ENCODE measurements at places on chromosomes 4 and X.

DNA sequence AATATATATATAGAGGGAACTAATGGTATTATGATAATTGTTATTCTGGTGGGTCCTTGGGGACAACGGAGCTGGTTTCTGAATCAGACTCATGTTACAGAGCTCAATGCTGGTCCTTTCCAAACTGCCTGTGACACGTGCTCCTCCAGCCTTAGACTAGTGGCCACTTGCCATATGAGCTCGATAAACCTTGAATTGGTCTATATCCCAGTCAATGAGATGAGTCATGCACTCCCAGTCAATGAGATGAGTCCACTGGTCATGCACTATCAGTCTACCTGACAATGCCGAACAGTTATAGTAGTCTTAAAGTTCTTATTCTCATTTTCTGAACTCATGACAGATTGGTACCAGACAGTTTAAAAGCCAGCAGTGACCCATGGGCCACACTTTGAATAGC is 325.2 kb downstream of the LDB2 start:
- DNase-seq = no peak

DNA sequence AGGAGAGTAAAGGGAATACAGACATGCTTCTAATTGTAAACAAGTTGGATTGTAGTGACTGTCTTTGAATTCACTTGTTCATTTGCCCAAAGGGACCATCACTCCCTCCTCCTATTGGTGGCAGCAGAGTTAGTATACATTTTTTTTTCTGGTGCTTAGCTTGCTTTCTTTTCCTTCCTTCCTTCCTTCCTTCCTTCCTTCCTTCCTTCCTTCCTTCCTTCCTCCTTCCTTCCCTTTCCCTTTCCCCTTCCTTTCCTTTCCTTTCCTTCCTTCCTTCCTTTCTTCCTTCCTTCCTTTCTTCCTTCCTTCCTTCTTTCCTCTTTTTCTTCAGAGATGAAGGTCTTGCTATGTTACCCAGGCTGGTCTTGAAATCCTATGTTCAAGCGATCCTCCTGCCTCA is 94.8 kb upstream of the ATP6AP2 start:
- DNase-seq = no peak

DNA sequence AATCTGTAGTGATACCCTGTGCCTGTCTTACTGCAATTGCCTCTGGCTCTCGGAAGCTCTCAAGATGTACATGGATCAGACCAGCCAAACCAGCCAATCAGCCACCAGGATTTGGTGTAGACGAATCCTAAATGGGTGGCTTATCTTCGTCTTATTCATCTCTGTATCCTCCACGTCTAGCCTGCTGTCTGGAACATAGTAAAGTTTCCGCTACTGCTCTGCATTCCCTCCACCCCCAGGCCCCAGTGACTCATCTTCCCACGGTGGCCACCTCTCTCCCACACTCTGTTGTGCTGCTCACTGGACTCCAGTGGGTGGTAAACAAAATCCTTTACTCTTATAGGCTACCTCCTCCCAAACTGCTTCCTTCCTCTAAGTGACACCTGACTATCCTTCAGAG is 37.8 kb downstream of the SEPTIN6 start:
- DNase-seq = no peak

GRCh38 chrX:2645563-2645962 is 45.5 kb upstream of the CD99 start:
- no peak for DNase-seq

DNA sequence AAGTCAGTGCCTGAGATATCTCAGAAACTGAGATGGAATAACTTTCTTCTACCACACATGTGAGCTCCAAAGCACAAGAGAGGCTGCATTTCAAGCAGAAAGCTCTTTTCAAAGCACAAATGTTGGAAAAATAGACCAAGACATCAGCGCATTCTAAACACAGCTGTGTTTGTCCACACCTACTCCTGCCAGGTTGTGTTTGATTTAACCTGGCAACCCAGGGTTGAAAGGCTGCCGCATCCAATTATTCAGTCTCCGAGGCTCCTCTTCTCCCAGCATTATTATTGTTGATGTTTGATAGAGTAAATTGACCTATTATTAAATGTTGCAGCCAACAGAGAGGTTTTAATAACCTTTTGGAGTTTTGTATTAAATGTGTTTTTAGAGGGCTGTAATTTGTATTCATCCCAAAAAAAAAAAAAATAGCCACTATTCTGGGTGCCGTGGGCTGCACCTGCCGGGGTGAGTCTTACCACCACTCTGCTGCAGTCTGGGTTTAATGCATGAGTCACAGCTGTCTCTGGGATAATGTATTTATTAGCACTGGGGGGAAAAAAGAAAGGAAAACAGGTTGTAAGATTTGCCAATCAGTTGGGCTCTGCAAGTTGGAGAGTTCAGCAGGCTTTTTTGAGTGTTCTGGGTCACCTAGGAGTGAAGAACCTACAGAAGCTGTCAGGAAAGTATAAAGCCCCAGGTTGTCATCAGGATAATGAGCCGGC is 105.2 kb upstream of the NOCT start:
- no peak for DNase-seq

DNA sequence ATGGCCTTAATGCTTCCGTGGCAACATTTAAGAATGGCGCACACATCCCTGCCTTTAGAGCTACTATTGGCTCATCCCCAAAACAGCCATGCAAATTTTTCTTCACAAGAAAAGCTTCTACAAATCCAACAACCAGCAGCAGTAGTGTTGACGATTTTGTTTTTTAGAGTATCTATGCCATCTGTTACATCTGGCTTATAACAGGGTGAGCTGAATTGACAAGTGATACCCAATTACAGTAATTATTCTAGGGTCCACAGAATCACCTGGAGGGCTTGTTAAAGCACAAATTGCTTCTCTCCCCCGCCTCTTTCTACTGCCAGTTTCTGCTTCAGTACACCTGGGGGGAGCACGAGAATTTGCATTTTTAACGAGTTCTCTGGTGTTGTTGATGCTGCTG is 34.1 kb downstream of the DCHS2 start:
- DNase-seq = no peak

DNA sequence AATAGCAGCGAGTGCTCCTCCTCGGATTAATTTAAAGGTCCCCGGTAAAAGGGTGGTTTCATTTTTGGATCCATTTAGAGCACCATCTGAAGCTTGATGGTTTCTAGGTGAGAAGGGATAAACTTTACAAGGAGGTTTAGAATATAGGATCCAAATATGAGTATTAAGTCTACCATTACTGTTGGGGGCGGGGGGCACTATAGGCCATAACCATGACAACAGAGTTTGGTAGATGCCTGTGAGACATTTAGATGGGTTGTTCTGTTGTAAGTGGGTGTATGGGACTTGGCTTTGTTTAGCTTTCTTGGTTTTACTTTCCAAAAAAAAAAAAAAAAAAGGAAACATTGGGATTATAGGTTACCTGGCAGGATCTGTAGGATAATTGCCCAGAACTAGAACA is 92.7 kb downstream of the TENT5D start:
- no peak for DNase-seq

DNA sequence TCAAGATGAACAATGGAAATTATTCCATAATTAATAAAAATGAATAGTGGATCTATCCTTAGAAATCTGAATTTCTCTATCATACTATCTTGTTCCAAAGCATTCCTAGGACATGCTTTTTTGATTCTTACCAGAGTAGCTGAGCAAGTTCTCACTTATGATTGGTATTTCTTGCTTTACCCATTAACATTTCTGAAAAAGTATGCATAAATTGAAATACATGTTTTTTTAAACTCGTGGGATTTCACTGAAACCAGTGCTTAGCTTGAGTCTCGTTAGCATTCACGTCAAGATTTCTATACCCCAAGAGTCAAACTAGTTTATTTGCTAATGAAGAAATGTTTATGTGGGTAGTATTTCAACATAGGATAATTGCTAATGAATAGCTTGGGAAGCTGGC is 89.0 kb downstream of the ELOVL6 start:
- DNase-seq = no peak

- DNase-seq = no peak
Observed at GRCh38 chr4:13483136-13483767, 888 bp downstream of the RAB28 start.

DNA sequence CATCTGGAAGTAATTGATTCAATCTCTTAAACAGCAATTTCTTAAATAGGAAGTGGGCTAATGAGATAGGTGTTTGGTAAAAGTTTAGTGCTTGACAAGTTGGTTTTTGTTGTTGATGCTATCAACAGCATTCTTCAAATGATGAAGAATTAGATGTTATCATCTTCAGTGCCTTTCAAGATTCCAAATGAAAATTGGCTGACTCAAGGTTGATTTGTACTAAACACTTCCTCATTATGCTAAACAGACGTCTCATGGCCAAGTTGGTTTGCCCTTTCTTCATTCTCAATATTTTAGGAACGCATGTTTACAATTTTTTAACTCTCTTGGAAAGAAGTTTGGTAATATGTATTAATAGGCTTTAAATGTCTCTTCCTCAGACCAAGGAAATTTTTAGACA is 86.0 kb downstream of the MID1IP1 start:
- DNase-seq = no peak

- no peak for DNase-seq
Observed at GRCh38 chr4:36310793-36311192, 29.4 kb downstream of the DTHD1 start.

GRCh38 chr4:143335979-143336780 is 496 bp upstream of the GAB1 start:
- no peak for DNase-seq

GRCh38 chrX:45758738-45759397 is 558.2 kb upstream of the DIPK2B start:
- peak; percentile 21 for DNase-seq

GRCh38 chr4:164357957-164358356 is 396.0 kb upstream of the SMIM31 start:
- no peak for DNase-seq

DNA sequence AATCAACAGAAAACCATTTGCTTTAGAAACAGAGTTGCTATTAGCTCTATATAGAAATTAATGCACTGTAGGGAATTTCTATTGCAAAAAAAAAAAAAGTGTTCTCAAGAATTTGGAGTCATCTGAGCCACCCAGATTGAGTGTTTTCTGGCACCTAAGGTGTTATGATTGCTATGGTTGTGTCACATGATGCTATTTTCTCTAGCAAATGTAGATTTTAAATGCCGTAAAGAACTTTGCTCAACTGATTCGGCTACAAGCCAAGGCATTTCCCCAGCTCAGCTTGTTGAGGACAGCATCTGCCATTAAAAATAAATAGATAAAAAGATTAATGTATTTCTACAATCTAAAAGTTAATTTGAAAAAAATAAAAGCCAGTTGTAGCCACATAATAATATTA is 712.8 kb downstream of the FAT4 start:
- DNase-seq = no peak

GRCh38 chr4:16967722-16968121 is 69.3 kb upstream of the LDB2 start:
- no peak for DNase-seq

- peak; percentile 8 for DNase-seq
Observed at GRCh38 chr4:48227662-48228061, 42.0 kb downstream of the TEC start.

- no peak for DNase-seq
Observed at GRCh38 chrX:155334486-155335336, at the start of gene CLIC2. CLIC2 (minus strand) TSS chrX:155334614; CDS start chrX:155334427, 187 bp downstream.

- no peak for DNase-seq
Observed at GRCh38 chr4:82780170-82780751, 18.3 kb downstream of the SCD5 start.

DNA sequence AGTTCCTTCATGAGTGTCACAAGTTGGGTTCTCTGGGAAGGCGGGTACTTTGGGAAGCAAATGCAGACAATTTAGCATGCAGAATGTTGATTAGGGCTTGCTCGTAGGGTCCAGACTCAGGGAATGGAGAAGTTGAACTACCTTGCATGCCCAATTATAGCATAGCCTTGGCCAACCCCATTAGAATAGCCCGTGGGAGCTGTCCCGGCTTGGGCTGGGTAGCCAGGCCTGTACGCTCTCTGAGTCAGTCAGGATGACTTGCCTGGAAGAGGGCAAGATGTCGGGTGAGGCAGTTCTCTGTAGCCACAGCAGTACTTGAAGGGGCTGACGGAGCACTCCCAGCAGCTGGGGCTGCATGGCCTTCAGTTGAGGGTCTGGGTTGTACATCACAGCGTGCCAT is 19.5 kb downstream of the KIAA0232 start:
- DNase-seq = no peak

GRCh38 chr4:30616942-30617646 is 103.1 kb upstream of the PCDH7 start:
- no peak for DNase-seq

DNA sequence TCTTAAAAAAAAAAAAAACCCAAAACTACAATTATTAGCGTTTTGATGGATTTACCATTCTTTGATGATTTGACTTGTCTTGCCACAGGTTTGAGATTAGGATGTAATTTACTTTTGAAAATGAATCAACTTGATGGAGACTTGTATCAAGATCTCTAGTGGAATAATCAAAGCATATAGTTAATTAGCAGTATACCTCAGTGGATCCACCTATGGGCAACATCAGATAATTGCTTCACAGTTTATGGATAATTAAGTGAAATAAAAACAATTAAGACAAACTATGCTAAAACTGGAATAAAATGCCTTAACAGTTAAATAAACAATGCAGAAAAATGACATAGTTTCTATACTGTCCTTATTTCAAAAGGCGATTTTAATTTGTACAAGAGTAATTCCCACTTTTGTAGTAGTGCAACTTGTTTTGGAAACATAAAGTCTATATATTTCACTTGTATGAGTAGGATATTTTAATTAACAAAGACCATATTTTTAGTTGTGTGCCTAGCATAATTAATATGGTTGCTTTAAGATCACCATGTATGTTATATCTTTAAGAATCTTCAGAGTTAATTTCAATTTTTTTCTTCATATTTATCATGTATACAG is 4.2 kb downstream of the CPEB2 start:
- DNase-seq = no peak

DNA sequence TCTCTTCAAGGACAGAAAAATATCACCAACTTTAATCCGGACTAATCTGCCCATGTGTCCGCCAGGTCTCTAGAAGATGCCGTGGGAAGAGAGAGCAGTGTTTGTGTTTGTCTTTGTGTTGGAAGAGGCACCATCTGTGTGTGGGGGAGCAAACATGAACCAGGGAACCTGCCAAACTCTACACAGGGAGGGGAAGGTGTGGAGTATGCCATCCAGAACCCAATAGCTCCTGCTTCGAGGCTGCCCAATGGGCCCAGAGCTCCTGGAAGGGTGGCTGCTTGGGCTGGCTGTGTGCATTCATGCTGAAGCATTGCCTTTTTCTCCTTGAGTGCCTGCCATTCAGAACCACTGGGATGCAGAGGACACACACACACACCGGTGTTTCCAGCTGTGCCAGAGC is 536.2 kb downstream of the MID1IP1 start:
- no peak for DNase-seq

- peak; percentile 46 for DNase-seq
Observed at GRCh38 chr4:121696170-121696580, 605 bp downstream of the ANXA5 start.

GRCh38 chr4:79551555-79551954 is 143.5 kb upstream of the GK2 start:
- no peak for DNase-seq

GRCh38 chr4:81432825-81433224 is 38.9 kb downstream of the RASGEF1B start:
- DNase-seq = no peak

DNA sequence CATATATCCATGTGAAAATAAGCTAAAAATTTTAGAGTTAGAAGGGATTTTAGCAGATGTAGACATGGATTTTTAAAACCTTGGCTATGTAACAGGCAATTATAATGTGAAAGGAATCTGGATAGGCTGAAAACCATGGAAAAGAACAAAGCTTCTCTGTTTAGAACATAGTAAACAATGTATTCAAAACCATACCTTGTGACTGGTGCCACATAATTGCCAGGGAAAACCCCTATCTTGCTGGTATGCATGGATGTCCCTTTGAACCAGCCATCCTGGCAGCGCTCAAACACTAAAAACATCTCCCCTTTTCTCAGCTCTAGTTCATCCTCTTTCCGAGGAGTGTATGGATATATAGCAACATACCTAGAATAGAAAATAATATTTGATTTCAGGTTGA is 110.6 kb upstream of the CBR4 start:
- no peak for DNase-seq
